CD4-positive, alpha-beta T cell treated with Interleukin-15 for 1 hour (primary cell): ENCODE measurements at places on chromosomes 2 and 18.

- no peak for DNase-seq
Measured at GRCh38 chr2:216044883-216045486, 31.6 kb upstream of the MREG start.

DNA sequence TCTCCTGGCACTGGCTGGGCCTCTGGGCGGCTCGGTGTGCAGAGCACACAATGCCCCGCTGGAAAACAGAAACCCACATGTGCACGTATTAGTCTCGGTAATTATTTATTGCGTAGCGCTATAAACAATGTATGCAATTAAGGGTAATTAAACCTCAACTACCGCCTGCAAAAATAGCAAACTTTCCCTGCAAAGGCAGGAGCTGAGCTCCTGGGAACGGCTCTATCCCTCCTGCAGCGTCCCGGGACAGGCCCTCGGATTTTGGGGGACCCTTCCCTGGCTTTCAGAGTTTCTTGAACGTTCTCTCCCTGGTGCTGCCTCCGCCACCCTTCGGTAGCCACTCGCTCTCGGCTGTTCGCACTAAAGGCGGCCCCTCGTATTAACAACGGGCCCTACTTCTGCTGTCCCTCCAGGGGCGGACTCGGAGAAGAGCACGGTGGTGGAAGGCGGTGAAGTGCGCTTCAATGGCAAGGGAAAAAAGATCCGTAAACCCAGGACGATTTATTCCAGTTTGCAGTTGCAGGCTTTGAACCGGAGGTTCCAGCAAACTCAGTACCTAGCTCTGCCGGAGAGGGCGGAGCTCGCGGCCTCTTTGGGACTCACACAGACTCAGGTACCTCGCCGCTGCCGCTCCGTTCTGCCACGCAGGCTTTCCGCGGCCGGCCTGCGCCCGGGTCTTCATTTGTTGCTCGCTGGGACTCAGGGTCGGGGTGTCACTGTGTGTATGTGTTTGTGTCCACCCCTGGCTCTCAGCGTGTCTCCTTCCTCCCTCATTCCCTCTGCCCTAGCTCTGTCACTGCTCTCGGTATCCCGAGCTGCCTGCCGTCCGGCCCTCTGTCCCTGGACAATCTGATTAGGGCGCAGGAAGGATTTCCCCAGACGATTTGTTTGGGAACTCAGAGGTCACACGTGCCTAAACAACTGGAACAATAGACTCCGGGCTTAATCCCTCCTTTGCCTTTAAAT lies 1.2 kb downstream of the DLX1 start:
- DNase-seq: peak; percentile 57

DNA sequence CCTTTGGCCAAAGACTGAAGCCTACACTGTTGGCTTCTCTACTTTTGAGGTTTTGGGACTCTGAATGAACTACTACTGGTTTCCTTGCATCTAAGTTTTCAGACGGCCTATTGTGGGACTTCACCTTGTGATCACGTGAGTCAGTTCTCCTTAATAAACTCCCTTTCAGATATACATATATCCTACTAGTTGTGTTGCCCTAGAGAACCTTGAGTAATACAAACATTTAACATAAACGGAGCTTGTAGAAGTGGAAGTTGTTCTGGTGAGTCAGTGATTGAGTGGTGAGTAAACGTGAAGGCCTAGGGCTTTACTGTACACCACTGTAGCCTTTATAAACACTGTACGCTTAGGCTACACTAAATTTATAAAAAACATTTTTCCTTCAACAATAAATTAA lies 107.2 kb upstream of the CDH2 start:
- DNase-seq: no peak

DNA sequence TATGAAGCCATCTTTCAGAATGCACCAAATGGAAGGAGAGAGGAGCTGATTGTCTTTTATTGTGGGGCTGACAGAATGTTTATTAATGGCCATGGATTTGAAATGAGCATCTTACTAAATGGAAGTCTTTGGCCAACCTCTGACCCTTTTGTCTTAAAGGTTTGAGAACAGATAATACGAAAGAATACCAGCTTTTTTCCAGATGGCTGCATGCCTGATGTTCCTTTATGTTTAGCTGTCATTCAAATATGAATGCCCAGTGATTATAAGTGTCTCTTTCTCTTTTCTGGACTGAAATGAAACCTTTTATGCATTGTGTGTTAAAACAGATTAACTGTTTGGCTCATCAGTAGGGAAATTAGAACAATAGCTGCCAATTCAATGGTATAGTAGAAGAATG lies 46.0 kb downstream of the PARD3B start:
- DNase-seq: no peak

DNA sequence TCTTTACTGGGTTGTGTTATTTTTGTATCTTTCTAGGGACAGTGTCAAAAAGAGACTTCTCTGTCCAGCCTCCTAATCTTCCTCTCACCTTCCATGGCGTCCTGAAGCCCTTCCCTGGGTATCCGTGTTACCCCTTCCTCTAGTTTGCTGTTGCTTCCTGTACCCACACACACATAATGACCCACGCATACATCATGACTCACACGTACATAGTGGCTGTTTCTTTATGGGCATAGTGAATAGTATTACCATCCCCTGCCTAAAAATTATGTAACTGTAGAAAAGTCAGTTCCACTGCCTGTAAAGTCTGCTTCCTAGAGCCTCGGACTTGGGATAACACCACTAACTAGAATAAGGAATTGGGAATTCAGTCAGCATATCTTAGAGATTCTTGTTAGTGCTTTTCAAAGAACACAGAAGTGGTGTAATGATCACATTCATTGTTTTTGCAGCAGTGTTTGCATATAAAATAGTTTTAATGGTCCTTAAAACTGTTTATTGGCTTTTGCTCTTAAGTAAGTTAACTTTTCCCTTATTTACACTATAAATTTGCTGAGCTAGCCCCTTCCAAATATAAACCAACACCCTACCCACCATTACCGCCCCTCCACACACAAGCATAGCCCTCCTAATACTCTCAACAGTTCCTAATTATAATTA lies 308.4 kb upstream of the RAB12 start:
- DNase-seq: no peak
